ENCODE measurements at places on chromosomes 3 and 15.

GRCh38 chr3:4750306-4750968, 228.8 kb upstream of the BHLHE40 start:
- no peak for DNase-seq

GRCh38 chr3:143809121-143809621, 39.1 kb downstream of the SLC9A9 start:
- DNase-seq, result peak; percentile 33

GRCh38 chr15:60594071-60594470, 115.1 kb upstream of the ICE2 start:
- no peak for DNase-seq

DNA sequence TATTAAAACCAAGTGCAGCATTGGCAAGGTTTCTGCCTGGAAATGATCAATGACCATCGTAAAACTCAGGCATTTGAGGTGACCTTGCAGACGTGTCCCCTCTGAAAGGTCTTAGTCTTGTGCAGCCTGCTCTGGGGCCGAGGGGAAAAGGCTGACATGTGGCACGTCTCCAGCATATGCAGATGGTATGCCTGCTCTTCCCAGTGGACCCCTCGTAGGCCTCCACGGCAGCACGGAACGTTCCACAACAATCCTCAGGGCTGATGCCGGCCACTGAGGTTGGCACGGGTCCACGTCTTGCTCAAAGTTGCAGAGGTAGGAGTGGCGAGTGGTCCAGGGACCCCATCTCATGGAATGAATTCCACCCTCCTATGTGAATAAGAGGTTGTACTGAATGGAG, 247.5 kb upstream of the LYSMD4 start:
- DNase-seq, result no peak

- DNase-seq, result no peak
These were observed 98.9 kb upstream of the TJP1 start for GRCh38 chr15:29921130-29921601.

DNA sequence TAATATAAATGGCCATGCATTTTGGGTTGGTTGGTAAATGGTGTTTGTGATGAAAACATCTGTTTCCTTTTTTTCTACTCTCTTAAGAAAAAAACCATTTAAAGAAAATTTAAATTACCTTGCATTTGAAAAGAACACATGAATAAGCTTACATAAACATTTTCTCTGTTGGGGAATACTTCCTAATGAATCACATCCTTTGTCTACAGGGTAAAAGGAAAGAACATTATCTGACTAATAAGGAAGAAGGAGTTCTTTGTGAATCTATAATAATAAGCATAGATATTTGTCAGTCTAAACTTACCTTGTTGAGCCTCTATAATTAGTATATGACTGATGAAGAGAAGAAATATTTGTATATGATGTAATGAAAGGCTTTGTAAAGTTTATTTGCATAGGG, 254.1 kb upstream of the ZNF717 start:
- DNase-seq, result peak; percentile 10

DNA sequence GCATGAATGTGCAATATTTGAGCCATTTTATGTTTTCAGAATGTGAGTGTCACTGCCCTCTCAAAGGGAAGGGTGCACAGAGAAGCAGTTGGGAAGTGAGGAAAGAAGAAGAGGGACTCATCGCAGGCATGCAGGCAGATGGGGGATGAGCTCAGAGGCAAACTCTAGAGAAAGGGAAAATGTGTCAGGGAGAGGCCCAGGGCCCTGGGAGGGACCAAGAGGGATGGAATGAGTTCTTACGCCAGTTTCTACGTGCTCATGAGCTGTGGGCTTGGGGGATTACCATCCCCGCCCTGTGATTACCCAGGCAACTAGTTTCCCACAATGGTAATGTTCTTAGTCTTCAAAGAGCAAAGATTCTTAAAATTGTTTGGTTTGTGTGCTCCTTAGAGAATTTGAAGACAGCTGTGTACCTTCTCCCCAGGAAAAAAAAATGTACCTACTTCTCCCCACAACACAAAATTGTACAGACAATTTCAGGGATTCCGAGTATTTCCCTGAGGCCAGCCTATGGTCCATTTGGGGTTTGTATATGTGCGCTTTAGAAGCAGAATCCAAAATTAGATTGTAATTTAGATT, 17.8 kb downstream of the GCSAM start:
- DNase-seq, result no peak

DNA sequence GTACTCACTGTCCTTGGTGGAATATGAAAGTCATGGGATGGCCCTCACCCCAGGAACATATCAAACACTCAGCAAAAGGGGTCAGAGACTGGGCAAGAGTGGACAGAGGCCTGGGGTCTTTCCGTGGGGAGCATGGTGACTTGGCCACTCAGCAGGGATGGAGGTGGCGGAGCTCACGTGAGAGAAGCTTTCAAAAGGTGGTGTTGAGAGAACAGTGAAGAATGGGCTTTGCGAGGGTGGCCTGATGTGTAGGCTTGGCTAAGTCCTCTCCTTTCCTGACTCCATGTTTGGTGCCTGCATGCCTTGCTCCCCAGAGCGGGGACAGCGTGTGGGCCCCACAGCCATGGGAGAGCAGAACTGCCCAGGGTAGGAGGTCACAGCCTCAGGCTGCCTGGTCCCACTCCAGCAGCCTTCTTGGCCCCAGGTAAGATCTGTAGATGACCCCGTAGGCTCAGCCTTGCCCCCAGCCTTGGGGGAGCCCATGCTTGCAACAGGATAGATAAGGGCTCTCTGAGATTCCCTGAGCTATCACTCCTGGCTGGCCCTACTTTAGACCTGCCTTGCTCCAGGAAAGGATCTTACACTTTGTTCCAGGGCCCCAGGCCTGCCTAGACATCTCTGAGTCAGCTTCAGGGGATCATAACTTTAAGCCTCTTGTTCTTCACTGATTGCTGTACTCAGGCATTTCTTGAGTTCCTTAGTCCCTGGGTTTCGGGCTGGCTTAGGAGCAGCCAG, 17.0 kb downstream of the RPLP1 start:
- DNase-seq, result peak; percentile 18

DNA sequence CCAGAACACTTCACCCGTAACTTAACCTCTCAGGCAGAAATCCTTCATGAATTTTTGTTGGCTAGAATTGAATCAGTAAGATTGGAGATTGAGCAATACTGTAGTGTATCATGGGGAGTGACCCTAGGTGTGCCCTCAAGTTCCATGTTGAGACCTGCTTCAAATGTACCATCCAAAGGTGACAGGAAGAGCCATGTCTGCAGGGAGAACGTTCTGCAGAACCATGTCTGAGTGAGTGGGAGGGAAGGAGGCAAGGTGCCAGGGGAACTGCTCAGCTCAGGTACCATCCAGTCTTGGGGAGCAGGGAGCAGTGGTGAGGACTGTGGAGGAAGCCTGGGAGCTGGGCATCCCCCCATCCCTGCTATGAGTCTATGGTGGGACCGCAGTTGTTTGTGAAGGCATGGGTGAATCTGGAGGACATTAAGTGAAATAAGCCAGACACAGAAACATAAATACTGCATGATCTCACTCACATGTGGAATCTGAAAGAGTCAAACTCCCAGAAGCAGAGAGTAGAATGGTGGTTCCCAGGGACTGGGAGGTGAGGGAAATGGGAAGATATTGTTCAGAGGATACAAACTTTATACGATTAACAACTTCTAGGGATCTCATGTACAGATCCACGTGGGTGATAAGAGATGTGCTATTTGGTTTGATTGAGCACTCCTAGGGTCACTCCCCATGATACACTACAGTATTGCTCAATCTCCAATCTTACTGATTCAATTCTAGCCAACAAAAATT, 23.3 kb downstream of the CFAP161 start:
- no peak for DNase-seq

GRCh38 chr15:90889313-90889730, 5.0 kb downstream of the FES start:
- DNase-seq, result no peak

DNA sequence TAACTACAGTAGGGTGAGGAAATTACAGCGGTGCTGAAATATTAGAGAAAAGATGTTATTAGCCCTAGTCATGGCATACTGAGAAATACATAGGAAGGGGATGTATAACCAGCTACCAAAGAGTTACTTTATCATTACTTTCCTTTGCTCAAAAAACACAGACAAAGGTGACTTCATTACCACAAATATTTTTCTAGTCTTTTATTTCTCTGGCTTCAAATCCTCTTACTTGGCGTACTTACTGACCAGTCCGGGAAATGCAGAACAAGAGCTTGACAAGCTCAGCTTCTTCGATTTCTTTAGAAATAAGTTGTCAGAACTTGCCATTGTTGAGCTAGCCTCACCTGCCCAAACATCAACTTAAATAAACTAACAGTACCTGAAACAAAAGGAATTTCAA, 142.1 kb upstream of the TMCO5A start:
- DNase-seq, result no peak

DNA sequence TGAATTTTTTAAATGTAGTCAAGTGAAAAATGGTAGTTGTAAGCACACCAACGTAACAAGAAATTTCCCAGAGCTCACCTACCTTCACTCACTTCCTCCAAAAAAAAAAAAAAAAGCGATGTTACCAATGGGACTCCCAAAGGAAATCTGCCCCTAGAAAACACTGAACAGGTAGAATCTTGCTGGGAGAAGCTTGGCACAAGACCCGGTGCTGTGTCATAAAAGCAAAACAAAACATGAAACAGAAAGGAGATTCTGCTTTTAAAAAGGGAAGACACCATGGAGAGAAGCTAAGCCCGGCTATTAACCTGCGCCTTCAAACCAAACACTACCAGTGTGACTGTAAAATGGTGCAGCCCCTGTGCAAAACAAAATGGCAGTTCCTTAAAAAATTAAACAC, 40.5 kb downstream of the PGPEP1L start:
- no peak for DNase-seq

DNA sequence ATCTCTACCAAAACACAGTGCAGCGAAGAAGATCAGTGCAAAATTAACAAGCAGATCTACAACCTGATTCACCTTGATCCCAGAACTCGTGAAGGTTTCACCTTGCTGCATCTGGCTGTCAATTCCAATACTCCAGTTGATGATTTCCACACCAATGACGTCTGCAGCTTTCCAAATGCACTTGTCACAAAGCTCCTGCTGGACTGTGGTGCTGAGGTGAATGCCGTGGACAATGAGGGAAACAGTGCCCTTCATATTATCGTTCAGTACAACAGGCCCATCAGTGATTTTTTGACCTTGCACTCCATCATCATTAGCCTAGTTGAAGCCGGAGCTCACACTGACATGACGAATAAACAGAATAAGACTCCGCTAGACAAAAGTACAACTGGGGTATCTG, 13.2 kb downstream of the FEM1B start:
- no peak for DNase-seq

- DNase-seq, result peak; percentile 97
These were observed 4.0 kb downstream of the CHD2 start for GRCh38 chr15:92903966-92904721.
